ENCODE measurements at places on chromosomes 1 and 21. TPM values are rescaled to one million over a fixed set of nuclear protein-coding genes. Genes with fewer than 3 reads are reported as not detected.
A peak's percentile ranks its signal among the peaks of the same experiment; 100 is the strongest.

DNA sequence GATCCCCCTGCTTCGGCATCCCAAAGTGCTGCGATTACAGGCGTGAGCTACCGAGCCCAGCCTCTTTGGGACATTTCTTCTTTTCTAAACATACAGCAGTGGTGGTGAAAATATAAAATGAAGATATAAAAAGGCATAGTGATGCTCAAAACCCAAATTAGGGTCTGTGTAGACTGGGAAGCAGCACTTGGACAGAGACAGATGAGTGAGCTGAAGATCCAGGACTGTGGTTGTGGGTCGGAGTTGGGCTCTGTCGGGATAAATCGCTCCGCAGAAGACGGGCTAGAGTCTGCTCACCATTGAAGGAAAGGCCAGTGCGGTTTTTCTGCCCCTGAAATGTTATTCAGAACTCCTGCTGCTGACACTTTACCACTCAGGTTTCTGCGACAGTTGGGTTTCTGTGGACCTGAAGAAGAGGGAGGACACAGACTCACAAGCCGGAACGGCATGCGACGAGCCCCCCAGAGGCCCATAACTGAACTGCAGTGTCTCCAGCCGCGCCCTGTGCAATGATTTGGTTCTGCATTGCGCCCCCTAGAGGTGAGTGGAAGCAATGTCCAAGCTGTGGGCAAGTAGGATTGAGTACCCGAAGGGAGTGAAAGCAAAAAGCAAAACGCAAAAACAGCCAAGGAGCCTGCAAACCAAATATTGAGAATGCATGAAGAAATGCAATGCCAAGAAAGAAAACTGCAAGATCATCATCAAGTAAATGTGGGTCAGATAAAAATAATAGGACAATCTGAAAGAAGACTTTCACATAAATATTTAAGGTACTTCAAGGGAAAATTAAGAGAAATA is 66.6 kb downstream of the GABPA start:
- DNase-seq, result peak; percentile 65

SLFNL1 gene
- total RNA-seq, result 0.10 TPM

DNA sequence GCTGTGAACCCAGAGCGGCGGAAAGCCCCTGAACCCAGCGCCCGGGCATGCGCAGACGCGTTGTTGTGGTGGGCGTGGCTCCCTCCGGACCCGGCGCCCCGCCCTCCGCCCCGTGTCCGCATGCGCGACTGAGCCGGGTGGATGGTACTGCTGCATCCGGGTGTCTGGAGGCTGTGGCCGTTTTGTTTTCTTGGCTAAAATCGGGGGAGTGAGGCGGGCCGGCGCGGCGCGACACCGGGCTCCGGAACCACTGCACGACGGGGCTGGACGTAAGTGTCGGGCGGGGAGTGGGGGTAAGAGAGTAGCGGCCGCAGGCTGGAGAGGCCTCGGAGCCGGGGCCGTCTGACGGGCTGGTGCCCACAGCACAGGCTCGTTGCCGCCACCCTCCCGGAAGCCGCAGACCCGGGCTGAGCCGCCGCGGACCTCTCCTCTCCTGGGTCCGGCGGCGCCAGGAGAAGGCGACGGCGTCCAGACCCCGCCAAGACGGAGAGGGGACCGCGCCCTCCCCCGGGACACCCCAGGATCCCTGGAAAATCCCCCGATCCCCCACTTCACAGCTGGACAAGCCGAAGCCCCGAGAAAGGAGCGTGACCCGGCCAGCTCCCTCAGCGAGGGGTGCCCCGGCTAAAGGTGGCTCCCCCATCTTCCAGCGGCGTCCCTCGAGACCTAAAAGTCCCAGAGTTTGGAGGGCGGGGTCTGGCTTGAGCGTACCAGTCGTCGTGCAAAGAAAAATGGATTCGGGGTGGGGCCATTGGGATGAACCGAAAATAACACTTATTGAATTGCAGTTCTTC is at the start of gene TMEM50A:
TMEM50A (plus strand) TSS at position 147 of the 794 bp plus-strand sequence. CDS start 2,153 bp downstream, outside the sequence.
- DNase-seq, result no peak

DNA sequence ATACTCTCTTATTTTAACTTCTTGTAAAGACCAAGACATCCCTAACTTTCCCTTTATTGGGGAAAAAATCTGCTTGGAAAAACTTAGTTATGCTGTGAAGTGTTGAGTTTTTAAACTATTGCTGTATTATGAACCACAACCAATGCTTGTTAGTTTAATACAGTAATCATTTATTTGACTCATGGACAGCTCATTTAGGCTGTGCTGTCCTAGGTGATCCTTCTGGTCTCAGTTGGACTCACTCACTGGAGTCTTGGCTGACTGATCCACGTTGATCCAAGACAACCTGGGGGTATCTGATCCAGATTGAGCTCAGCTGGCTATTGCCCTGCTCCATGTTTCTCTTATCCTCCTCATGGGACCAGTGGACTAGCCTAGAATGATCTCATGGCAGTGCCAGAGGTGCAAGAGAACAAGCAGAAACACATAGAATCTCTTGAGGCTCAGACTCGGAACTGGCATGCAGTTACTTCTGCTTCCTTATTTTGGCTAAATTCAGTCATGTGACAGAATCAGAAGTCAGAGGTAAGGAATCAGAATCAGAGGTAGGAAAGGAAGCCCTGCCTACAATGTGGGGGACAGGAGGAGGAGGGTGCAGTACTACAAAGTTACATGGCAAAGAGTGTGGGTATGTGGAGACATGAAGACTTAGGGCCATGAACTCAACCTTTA is 156.5 kb downstream of the FGGY start:
- no peak for DNase-seq

ADGRB2 gene
- total RNA-seq, result 34.8 TPM

GRCh38 chr1:214525535-214526019 is 25.8 kb downstream of the PTPN14 start:
- no peak for DNase-seq

GRCh38 chr1:27132624-27133023 is 22.3 kb downstream of the SLC9A1 start:
- no peak for DNase-seq

B3GALT5 gene
- 0.10 TPM for total RNA-seq

DNA sequence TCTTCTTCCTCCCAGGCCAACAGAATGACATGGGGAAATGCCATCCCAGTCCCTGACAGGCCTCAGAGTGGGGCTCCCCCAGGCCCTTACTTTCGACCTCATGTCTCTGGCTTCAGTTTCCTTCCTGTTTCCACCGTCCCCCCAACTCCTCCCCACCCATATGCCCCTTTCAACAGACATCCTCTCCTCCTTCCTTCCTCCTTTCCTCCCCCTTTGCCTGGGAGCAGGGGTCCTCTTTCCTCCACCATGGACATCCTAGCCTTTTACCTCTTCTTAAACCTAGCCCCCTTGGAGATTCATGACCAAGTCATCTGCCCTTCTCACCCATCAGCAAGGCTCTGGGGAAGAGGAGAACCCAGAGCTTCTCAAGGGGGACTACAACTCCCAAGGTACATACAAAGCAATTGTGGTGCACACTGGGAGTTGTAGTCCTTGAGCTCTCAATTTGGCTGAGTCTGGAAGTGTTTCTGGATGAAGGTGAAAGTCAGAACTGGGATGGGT is 4.0 kb downstream of the ZBTB7B start:
- no peak for DNase-seq

DNA sequence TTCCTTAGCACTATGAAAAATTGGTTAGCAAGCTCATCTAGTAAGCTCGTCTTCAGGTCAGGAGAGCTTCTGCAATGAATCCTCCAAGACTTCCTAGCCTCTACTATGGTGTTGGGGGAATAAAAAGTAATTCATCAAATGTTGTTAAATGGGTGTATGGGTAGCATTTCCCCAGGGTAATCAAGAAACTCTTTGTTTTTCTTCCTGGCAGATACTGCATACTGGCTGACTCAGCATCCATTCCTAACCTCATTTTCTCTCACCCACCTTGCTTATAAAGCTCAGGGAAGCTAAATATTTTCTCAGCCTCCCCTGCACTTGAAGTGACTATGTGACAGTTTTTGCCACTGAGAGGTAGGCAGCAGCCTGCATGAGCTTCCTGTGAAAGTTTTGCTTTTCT is 83.4 kb downstream of the MAB21L3 start:
- DNase-seq, result no peak

- no peak for DNase-seq
Observed at GRCh38 chr1:209268479-209268878, 315.0 kb upstream of the CAMK1G start.

PKLR gene
- 0.13 TPM for total RNA-seq

DNA sequence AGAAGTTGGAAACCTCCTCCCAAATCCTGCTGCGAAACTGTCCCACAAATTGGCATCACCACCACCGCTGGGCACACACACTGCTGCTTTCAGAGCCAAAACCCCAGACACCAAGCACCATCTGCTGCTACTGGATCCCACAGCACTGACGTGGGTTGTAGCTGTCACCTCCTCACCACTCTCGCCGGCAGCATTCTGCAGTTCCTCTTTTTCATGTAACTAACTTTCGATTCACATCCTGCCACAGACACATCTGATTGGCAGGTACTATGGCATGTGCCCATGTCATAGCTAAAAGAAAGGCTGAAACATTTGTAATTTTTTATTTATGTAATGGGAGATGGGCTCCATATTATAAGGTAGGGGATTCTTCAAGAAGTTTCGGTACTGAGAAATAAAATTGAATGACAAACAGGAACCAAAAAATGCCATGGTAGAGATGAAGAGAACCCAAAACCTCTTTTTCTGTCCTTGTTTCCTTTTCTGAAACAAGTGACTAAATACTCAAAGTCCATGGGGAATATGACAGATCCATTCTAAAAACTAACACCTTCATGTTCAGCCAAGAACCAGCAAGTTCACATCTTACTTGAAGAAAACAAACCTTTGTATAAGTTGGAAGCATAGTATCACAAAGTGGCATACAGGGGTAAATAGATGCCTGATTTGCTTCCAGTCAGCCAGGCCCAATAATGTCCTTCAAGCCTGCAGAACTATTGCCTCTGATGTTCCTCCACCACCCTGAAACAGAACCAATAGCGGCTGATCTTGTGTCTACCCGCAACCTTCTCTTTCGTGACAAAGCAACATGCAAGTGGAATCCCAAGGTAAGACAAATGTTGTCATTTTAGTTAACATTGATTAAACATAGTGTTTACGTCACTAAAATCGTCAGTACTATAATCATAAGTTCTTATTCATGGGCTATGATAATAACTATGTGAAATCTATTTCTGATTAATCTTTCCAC is 26.6 kb upstream of the RGS13 start:
- DNase-seq, result no peak

DNA sequence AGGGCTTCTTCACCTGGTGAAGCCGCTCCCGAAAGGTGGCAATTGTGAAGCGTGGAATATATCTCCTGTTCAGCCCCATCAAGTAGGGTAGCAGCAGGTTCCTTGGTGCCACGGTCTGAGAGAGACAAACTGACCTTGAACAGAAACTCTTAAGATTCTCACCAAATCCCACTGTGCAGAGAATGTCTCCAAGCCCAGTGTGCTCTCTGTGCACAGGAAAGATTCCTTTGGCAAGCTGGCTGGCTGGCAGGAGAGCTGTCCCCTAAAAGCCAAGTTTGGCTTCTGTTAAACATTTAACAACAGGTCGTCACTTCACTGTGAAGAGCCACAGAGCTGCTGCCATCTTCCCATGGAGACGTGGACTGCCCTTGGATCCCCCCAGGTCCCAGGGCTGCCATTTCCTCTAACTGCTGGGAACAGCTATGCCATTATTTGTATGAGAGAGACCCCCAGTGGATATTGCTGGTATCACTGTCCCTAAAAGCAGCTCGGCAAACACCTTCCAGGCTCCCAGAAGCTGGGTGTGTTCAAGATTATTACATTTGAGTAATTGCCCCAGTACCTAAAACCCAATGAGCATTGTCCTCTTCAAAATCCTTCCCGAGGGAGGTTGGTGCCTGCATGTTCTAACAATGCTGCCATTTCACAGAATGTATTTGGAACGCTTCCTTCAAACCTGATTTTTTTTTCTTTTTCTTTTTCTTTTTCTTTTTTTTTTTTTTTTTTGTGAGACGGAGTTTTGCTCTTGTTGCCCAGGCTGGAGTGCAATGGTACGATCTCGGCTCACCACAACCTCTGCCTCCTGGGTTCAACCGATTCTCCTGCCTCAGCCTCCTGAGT is 71.8 kb downstream of the CD58 start:
- DNase-seq, result no peak

OR2L3 gene
- total RNA-seq, result not detected

- no peak for DNase-seq
Observed at GRCh38 chr1:31888291-31888690, 49.9 kb downstream of the PTP4A2 start.

DMBX1 gene
- 0.05 TPM for total RNA-seq

GRCh38 chr1:246117066-246117791 is 389.9 kb downstream of the SMYD3 start:
- no peak for DNase-seq
